GM18507 (cell line): ENCODE measurements at places on chromosomes 11 and 22.

DNA sequence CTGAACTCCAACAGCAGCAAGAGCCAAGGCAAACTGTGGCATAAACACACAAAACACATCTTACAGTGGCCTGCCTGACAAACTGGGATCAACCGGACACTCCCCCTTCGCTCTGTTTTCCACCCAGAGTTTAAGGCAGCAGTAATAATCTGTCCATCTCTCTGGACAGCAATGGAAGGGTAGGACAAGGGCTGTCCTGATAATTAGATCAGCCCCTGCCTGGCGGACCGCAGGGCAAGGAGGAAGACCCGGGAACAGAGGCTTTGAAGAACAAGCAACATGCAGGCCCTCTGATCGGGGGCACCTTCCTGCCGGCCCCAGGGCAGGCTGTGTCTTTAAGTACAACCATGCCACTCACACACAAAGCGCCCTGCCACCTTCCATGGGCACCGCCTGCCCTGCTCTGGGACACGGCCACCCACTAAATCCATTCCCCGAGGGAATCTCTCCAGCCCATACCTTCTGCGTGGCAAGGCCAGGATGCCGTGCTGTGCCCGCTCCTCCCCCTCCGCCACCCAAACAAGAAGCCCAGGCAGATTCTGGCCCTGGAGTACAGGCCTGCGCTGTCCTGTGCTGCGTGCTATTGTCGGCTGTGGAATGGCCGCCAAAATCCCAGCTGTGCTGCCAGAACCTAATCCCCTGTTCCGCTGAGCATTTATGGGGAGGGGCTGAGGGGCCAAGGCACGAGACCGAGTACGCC lies 38.8 kb downstream of the NUMA1 start:
- no peak for DNase-seq

GRCh38 chr11:117197516-117198456 lies 1.4 kb upstream of the TAGLN start:
- DNase-seq, result no peak

GRCh38 chr11:92685049-92685448 lies 284.4 kb upstream of the MTNR1B start:
- DNase-seq, result no peak

DNA sequence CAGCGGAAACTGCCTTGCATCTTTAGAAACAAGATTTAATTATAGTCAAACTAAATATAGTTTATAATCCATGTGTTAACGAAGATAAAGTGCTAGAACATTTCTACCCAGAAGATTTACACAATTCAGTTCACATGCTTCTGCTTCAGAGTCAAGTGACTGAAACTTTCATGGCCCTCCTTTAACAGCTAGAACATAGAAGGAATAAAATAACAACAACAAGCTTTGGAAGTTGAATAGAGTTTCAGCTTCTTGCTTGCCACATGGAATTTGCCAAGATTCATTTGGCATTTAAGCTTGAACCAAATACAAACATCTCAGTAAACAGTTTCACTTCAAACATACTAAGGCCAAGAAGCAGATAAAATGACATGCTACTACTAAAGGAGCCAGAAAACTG lies 676.3 kb upstream of the ANO3 start:
- no peak for DNase-seq

GRCh38 chr11:69131121-69131566 lies 24.6 kb upstream of the SMIM38 start:
- DNase-seq, result no peak

- no peak for DNase-seq
These were observed 6.7 kb downstream of the SLC25A18 start for GRCh38 chr22:17569971-17570511.

GRCh38 chr11:6497069-6497839 lies at the start of gene DNHD1:
DNHD1 (plus strand) TSS chr11:6497280; CDS start chr11:6498216, 936 bp downstream.
- no peak for DNase-seq

DNA sequence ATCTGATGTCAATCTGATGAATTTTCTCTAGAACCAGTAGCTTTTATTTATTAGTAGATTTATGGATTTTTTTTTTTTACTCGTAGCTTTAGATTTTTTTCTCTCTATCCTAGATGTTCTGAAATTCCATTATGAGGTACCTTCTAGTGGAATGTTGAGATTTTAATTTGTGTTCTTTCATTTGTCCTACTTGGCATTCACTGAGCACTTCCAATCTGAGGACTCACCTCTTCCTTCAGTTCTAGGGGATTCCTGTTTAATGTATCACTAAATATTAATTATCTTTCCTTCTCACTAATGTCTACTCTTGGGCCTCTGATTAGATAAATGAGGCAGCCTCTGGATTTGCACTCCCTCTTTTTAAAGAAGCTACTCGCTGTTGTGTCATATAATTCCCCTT lies 40.2 kb upstream of the WNT7B start:
- no peak for DNase-seq

DNA sequence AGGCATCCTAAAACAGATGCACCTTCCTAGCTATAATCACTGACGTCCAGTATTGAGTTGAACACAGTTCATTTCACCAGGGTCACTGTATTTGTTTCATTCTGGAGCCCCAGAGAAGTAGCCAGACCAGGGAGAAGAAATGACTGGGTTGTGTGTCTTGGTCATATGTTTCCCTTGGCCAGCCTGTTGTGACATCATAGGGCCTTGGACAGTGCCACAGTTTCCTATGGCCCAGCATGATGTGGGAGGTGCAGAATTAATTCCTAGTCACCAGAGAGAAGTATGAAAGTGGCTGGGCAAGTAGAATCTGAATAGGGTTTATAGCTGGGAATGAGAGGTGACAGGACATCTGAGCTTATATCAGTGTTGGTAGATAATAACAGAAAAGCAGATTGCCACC lies 84.0 kb upstream of the ZBED5 start:
- no peak for DNase-seq

DNA sequence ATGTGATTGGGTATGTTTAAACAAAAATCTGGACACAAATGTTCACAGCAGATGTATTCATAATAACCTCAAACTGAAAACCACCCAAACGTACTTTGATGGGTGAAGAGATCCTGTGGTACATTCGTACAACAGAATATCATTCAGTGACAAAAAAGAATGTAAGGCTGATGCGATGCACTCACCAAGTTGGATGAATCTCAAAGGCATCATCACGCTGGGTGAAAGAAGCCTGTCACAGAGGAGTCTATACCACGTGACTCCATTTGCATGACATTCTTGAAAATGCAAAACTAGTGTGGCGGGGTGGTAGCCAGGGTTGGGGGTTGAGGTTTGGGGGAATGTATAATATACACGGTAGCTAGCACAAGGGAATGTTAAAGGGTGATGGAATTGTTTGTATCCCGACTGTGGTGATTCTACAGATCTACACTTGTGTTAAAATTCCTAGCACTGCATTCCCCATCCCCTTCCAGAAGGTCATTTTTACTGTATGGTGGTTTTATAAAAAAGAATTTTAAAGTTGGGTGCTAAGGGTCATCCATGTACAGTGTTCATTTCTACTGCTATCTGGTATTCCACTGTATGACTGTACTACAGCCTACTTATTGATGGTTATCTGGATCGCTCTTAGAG lies 35.0 kb upstream of the SLC25A1 start:
- no peak for DNase-seq

DNA sequence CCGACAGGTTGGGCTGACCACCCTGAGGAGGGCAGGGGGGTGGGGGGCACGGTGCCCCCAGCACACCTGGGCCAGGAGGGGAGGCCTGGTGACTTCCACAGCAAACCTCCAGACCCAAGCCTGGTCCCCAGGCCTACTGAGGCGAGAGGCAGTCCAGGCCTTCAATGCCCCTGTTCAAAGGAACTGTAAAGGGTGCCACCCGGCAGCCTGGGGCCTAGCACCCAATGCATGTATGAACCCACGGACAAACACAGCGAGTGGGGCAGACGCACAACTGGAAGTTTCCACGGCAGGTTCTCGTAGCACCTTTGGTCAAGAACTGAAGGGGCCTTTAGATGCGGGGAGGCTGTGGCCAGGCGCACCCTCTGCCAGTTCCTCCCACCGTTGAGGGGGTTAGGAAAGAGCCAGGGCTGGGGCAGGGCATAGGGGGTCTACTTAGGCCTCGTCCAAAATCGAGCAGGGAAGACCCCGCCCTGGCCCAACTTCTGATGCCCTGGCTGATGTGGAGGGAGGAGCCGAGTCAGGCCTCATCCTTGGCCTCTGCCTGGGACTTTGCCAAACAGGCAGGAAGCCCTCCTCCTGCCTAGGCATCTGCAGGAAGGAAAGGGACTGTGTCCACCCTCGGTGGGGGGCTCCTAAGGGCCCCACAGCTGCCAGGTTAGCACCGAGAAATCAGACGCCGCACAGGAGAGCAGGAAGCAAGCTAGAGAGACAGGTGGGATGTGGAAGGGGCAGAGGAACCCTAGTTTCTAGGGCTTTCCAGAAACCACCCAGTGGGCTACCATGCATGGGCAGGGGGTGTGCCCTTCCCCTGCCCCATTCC lies 6.6 kb downstream of the CBX6 start:
- no peak for DNase-seq

- DNase-seq, result no peak
These were observed 84.6 kb downstream of the CLPB start for GRCh38 chr11:72349616-72350218.

GRCh38 chr11:1204381-1205101 lies 18.3 kb upstream of the MUC5B start:
- no peak for DNase-seq

GRCh38 chr22:46476547-46476941 lies 60.9 kb downstream of the CELSR1 start:
- no peak for DNase-seq

- DNase-seq, result no peak
These were observed 389.7 kb downstream of the BRD1 start for GRCh38 chr22:49437956-49438355.

GRCh38 chr22:40714499-40715337 lies 35.4 kb downstream of the MCHR1 start:
- DNase-seq, result no peak

- no peak for DNase-seq
These were observed 31.5 kb downstream of the C22orf31 start for GRCh38 chr22:29030016-29030617.

DNA sequence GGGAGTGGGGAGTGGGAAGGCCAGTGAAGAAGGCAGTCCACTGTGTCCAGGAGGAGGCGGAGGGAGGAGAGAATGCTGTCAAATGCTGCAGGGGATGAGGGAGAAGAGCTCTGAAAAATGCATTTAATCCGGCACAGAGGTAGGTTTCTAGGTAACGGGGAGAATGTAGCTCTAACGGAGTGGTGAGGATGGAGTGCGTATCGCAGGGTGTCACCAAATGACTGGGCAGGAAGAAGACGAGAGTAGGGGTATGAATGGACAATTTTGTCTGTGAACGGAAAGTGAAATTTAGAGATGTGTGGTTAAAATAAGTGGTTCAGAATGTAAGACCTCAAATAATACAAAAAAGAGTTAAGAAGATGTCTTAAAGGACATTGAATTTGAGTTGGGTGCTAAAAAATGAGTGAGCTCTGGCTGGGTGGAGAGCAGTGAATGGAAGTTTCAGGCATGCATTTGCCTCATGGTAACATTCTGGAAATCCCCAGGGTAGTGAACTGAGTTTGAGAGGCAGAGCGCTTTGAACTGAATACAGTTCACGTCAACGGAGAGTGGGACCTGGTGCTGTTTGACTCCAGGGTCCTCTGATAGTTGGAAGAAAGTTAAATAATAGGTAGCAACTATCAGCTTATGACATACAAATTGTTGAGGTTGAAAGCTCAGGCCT lies 81.3 kb upstream of the CADM1 start:
- peak; percentile 55 for DNase-seq

- no peak for DNase-seq
These were observed 24.5 kb downstream of the MICAL3 start for GRCh38 chr22:17999851-18000250.

- no peak for DNase-seq
These were observed 3.0 kb downstream of the RASL10A start for GRCh38 chr22:29312218-29313125.

GRCh38 chr22:46639843-46640242 lies 19.7 kb downstream of the GRAMD4 start:
- no peak for DNase-seq

DNA sequence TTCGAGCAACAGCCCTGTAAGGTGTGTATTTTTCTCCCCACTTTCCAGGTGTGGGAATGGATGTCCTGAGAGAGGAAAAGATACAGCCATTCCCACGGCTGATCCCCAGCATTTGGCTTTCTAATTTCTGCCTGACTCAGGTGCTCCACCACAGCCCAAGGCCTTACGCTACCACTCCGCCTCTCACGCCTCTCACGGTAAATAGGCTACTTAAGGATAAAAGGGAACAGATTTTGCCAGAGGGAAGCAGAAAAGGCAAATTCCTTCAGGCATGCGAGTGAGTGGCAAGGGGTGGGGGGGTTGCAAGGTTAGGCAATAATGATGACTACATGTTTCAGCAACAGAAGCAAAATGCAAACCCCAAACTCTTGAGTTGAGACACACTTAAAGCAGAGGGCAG lies 9.2 kb downstream of the PVALB start:
- no peak for DNase-seq

- DNase-seq, result no peak
These were observed 698 bp upstream of the ANAPC15 start for GRCh38 chr11:72112978-72113808.
